ENCODE measurements at places on chromosomes 13 and 19.

GRCh38 chr13:113084094-113084942, 21.3 kb upstream of the F7 start:
- DNase-seq = no peak

DNA sequence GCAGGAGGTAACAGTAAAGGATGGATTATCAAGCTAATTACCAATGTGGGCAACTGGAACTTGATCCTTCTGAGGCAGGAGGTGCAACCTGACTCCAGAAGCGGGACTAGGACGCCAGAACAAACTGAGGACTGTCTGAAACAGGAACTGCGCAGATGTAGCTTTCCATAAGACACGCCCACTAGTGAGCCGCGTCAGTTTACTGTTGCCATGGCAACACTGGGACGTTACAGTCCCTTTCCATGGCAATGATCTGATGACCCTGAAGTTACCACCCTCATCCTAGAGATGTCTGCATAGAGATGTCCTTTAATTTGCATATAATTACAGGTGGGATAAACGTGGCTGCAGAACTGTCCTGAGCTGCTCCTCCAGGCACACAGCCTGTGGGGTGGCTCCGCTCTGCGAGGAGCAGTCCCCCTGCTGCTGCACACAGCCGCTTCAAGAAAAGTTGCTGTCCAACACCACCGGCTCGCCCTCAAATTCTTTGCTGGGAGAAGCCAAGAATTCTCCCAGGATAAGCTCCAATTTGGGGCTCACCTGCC, 816.6 kb downstream of the UQCRFS1 start:
- DNase-seq = no peak

GRCh38 chr19:406971-407510, 1.9 kb downstream of the C2CD4C start:
- no peak for DNase-seq

DNA sequence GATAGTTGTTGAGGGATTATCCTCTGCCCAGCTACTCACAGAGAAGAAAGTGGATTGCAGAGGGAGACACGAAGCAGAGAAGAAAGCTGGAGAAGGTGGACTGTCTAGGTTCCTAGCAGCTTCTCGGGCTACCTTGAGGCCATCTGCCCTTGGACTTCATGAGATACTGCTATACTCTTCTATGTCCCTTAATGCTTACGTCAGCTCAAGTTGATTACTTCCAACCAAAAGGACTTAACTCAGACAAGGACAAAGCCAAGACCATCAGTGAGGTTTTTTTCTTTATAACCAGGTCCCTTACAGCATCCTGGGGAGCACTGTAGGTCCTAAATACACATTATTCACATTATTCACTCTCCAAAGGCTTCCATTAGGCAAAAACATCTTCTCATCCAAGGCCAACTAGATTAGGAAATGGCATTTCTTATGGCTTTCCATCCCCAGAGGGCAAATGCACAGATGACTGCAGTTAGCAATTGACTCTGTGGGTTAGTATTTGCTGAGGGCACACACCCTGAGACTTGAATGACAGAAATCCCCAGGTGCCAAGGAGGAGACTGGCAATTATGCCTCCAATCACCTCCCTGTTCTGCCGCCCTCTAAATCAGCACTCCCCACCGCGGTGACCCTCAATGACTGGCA, 4.1 kb upstream of the UBE2L5 start:
- no peak for DNase-seq

- DNase-seq = no peak
Measured at GRCh38 chr19:47886010-47886559, at the start of gene SULT2A1. TSS of gene SULT2A1 (minus strand) at chr19:47886315. CDS start at chr19:47886257, 58 bp downstream.

- no peak for DNase-seq
Measured at GRCh38 chr19:15986701-15987100, 37.9 kb downstream of the OR10H4 start.

GRCh38 chr19:45876161-45876410, 9.9 kb downstream of the IRF2BP1 start:
- no peak for DNase-seq

- no peak for DNase-seq
Measured at GRCh38 chr13:31896427-31896826, 135.1 kb upstream of the FRY start.

- no peak for DNase-seq
Measured at GRCh38 chr19:51020988-51021651, 1.6 kb upstream of the KLK10 start.

GRCh38 chr19:46614114-46614722, 10.7 kb downstream of the PTGIR start:
- DNase-seq = peak; percentile 73

DNA sequence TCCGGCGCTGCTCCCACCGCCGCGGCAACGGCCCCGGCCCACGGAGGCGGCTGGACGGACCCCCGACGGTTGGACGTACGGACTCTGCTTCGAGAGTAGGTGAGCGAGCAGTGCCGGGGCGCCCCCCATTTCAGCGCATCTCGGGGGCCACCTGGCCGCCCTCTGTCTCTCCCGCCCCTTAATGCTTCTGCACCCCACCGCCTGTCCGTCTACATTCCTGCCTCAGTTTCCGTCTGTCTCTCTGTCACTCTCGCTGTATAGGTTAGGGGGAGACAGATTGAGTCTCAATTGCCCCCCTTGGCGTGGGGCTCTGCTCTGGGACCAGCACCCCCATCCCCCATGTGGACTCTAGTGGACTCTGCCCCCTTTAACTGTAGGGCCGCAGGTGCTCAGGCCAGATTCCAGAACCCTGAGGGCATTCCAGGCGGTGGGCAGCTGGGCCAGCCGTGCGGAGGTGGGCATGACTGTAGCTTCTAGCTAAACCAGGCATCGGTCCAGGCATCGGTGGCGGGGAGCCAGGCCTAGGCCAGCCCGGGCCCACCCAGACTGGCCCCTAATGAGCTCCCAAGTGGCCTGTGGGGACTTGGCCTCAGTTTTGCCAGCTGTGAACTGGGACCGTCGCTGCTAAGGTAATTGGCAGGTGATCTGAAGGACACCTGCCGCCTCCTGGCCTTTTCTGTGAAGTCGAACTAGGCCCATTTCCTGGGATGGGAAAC, 373 bp downstream of the TNFAIP8L1 start:
- no peak for DNase-seq

DNA sequence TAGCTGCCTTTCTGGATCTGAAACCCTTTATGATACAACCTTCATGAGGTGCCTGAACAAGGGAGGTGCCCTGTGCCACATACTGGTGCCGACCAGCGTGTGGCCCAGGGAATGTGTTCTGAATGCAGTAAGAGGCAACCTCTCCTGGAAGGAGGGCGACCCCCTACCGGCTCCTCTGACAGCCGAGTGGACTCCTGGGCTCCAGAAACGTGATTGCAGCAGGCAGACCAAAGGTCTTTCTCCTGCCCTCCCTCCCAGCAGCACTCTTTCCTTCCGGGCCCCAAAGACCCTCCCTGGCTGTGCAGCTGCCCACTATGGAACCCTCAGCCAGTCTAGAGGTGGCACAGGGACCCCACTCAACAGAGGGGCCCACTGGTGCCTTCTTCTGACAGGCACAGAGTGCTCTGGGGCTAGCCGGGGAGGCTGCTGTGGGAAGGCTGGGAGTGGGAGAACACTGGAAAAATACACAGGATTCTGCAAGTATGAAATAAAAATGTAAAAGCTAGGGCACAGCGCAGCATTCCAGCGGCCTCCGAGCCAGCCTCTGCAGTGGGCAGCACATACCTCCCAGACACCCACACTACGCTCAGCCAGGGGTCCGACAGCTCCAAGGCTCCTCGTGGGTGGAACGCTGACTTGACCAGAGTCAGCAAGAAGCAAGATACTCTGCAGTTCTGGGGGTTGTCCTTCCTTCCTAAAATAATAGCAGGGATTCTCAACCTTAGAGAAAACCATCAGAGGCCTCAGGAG, 14.9 kb downstream of the SH3GL1 start:
- DNase-seq = no peak

- no peak for DNase-seq
Measured at GRCh38 chr13:50914848-50915247, 5.3 kb downstream of the RNASEH2B start.

- DNase-seq = no peak
Measured at GRCh38 chr13:27352698-27353097, 71.7 kb upstream of the GTF3A start.

DNA sequence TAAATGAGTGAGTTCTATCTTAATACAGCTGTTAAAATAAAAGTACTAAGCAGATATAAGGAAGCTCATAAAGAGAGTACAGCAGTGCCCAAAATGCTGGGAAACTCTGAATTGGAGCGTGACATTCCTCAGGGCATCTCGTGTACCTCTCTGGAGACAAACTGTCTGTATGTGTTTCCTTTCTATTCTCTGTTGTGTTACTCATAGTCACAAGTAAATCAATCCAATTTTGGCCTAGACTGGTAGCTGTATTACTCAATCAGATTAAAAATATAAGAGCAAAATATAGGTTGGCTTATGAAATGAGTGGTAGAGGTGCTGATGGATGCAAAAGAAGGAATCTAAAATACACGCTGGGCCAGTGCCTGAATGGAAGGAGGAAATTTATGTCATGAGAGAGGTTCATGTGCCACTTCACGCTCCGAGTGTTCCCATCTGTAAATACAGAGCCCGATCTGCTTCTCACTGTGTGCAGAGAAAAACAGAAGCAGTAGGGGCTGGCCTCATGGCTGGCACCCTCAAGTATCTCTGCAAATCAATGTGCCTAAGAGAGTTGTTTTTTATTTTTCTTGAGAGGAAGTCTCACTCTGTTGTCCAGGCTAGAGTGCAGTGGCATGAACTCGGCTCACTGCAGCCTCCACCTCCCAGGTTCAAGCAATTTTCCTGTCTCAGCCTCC, 58.7 kb upstream of the RGCC start:
- DNase-seq = no peak

- no peak for DNase-seq
Measured at GRCh38 chr19:48681127-48681470, 8.3 kb upstream of the NTN5 start.

DNA sequence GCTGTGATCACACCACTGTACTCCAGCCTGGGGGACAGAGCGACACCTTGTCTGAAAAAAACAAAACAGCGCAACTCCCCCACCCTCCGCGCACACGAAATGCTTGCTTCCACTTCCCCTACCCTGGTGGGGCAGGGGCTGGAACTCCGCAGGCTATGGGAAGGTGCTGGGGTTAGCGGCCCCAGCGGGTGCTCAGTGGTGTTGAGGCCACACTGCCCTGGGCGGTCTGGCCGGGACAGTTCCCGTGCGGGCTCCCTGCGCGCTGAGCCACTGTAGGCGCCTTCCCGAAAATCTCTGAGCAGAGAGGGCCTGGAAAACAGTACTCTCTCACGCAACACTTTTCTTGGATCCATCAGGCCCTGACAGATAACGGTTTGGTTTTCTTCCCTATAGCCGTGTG, 1.1 kb upstream of the WTIP start:
- DNase-seq = no peak

- no peak for DNase-seq
Measured at GRCh38 chr19:18273561-18274218, 562 bp downstream of the IQCN start.

DNA sequence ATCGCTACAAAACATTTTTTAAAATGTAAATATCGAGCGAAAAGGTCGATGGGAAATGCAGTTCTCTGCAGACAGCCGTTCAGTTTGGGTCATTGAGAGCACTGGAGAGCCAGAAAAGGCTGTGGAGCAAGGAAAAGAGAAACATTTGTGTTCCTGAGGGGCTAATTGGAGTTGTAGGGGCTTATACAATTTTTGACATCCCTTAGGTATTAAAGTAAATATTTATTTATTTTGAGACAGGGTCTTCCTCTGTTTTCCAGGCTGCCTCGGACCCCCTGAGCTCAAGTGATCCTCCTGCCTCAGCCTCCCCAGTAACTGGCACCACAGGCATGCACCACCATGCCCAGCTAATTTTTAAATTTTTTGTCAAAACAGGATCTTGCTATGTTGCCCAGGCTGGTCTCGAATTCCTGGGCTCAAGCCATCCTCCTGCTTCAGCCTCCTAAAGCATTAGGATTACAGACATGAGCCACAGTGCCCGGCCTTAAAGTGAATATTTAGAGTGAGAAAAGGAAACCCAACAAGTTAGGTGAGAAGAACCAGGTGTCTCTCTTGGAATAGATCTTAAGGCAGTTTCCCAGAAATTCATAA, 825 bp upstream of the YIF1B start:
- DNase-seq = no peak

DNA sequence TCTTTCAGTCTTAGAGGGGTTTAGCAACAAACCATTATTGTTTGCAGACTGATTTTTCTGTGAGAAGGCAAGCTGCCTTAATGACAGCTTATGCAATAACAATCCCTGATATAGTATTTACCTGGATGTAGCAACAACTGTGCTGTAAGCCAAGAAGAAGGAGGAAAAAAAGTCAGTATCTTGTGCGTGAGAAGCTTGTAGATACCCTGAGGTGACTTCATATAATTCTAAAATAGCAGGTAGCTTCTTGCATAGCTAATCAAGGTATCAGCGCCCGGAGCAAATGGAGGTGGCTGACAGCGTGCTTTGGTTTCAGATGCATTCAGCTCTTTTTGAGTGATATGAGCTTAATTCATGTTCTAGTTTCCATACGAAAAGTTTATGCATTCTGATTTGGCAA, 309.8 kb downstream of the KLF5 start:
- no peak for DNase-seq

DNA sequence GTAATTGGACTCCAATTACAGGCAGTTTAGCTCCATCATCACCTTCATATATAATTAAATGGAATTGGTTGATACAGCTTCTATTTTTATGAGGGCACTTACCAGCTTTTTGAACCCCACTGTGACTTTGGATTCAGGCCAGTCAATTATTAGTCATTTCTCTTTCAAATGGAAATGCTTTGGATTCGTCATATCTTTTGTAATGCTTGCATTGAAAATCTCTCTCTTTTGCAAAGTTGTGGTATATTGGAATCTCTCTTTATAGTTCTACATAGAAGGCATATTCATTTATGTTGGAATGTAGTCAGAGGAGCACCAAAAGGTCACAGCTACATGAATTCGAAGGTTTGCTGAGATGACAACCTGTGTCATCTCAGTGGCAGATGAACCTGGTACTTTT, 1074.3 kb upstream of the SLC10A2 start:
- DNase-seq = no peak

- DNase-seq = no peak
Measured at GRCh38 chr13:113809934-113810333, 50.9 kb downstream of the TMEM255B start.

- DNase-seq = no peak
Measured at GRCh38 chr13:109751477-109751876, 34.9 kb downstream of the IRS2 start.

- DNase-seq = no peak
Measured at GRCh38 chr19:12794196-12794941, 3.1 kb downstream of the JUNB start.

- DNase-seq = no peak
Measured at GRCh38 chr19:19475015-19475765, 40.2 kb downstream of the TSSK6 start.

DNA sequence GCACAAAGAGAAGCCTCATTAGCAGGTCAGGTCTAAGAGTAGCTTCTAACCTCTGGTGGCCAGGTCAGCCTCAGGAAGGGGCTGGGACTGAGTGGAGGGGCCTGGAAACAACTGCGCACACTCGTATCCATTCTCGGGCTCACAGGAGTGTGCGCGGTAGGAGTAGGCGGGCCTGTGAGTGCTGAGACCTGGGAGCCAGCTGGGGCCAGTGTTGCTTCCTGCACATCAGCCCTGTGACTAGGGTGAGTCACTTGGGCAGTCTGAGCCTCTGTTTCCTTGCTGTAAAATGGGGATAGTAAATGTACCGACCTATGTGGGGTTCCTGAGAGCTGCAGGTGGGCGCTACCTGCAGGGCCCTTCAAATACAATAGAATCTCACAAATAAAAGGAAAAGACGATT, 26.9 kb downstream of the SIN3B start:
- no peak for DNase-seq

Measured in stimulated activated naive CD4-positive, alpha-beta T cell treated with Interleukin-2 at 50 U/mL for 16 hours (primary cell).